Chondrocyte (in vitro differentiated cells): ENCODE measurements at places on chromosomes 6 and 20.

- no peak for DNase-seq
Measured at GRCh38 chr20:62220666-62221568, 839 bp upstream of the HRH3 start.

- no peak for DNase-seq
Measured at GRCh38 chr20:40774252-40774651, 85.2 kb upstream of the MAFB start.

DNA sequence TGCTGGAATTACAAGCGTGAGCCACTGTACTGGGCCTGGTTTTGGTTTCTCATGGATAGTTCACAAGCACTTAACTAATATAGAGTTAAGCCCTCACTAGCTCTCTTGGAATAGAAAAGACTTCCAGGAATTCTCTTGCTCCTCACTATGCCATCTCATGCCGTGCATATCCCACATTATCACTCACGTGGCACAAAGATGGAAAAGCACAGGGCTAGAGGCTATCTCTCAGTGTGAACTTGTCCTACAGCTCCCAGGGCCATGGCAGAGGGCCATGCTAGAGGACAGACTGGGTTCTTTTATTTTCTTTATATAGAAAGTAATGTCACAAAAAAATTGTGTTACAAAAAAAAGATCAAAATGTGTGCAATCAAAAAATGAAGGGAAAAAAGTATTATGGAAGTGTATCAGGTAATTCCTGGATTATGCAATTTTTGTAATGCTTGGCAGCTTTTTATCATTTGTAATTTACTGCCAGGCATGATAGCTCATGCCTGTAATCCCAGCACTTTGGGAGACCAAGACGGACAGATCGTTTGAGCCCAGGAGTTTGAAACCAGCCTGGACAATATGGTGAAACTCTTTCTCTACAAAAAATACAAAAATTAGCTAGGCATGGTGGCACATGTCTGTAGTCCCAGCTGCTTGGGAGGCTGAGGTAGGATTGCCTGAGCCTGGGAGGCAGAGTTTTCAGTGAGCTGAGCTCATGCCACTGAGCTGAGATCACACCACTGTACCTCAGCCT, 6.4 kb upstream of the SLC2A12 start:
- no peak for DNase-seq

DNA sequence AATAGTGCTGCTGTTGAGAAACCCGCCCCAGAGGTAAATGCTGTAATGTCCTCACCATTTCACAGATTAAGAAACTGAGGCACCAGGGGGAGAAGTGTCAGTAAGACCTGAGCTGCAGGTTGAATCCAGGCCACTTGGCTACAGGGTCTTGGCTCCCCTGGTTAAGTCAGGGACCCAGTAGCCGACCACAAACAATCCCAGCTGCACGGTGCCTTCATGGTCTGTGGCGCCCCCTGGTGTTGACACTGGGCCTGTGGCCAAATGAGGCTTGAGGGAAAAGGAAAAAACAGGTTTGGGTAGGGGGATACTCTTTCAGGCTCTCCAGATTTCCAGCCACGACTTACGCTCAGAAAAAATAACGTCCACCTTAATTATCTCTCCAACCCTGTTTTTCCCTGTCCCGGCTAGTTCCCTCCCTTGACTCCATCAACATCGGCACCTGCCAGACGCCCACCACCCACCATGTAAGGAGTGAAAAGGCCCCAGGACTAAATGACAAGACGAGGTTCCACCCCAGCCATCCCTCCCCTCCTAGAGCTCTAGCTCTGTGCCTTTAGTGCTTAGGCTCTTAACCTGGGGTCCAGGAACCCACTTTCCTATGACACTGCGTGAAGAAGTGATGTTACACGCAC, 47.7 kb upstream of the POLR1H start:
- no peak for DNase-seq

DNA sequence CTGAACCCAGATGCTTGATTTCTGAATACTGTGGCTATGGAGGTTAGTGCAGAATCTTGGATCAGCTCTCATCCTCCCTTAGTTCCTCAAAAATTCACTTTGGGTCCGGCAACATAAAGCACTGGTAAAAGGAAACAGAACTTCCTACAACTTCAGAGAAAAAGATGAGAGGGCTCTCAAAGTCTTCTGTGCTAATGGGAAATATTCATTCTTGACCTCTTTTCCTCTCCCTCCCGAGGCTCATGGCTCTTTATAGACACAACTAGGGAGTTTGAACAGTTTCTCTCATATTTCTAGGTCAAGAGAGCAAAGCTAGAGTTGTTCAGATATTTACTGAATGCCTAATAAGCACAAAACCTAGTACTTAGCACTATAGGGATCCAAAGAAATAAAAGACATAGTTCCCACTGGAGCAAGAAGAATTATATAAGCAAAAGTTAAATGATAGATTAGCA, 124.1 kb upstream of the TCF21 start:
- DNase-seq = no peak

- DNase-seq = no peak
Measured at GRCh38 chr6:31547727-31548543, 527 bp downstream of the NFKBIL1 start.

- no peak for DNase-seq
Measured at GRCh38 chr6:69771158-69771906, 25.5 kb downstream of the LMBRD1 start.

DNA sequence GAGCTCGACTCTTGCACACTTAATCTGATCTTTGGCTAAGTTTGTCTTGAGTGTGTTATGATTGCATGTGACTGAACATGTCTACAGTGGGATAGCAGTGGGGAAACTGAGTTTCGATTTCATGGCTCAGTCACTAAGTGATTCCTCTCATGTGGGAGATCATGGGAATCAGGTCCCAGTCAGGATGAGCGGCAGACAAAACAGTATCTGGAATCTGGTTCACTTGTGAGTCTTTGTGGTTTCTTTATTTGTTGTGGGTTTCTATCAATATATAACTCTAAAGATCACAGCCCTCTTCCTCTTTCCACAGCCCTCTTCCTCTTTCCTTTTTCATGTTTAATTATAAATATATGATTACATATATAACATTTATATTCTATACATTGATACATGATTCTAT, 4.0 kb downstream of the RPP21 start:
- DNase-seq = no peak

DNA sequence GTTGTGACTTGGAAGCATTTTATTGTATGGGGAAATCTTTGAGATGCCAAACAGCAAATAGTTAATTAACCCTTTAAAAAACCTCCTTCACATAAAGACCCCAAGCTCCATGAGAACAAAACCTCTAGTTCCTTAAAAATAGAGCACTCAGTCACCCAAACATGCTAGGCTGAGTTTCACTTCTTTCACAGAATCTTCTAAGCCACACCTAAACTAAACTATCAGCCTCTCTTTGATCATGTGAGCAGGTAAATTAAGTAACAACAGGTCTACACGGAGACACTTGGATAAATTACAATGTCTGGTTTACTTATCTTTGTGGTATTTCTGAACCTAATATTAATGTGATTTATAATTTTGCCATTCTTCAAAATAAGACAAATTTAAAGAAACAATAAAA, 205.2 kb upstream of the MARCKS start:
- no peak for DNase-seq

DNA sequence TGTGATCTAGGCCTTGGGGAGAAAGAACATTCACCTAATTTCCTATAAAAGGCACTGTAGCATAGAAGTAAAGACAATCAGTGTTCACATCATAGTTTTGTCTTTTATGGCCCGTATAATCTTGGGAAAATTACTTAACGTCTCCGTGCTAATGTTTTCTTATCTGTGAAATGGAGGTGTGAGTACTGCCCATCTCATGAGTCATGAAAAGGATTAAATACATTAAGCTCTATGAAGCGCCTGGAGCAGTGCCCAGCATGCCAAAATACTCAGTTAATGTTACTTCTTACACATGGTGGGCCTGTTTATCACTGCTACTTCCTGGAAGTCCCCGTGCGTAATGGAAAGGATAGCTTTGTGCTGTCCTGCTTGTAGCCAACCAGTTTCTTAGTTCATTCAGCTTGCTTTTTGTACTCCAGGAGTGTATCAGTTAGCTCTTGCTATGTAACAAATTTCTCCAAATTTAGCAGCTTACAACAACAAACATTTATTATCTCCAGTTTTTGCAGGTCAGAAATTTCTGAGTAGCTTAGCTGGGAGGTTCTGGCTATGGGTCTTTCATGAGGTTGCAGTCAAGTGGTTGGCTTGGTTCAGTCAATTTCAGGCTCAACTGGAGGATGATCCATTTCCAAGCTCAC, 103.6 kb upstream of the BMP2 start:
- DNase-seq = no peak

DNA sequence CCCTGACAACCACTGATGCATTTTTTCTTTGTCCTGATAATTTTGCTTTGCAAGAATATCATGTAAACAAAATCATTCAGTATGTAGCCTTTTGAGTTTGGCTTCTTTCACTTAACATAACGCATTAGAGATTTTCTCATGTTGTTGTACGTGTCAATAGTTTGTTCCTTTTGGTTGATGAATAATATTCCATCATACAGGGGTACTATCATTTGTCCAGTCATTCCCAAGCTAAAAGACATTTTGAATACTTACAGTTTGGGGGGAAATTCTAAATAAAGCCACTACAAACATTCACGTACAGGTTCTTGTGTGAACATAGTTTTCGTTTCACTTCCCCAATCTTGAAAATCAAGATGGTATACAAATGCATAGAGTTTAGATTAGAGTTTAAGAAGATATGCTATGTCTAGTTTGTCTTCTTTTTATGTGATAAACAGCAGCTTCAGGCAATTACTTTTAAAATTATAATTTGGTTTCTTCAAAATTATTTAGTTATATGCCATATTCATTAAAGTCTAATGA, 5.2 kb downstream of the HAO1 start:
- no peak for DNase-seq

- no peak for DNase-seq
Measured at GRCh38 chr6:24105191-24105590, 20.8 kb upstream of the NRSN1 start.

GRCh38 chr6:20325641-20326421, 75.8 kb upstream of the E2F3 start:
- no peak for DNase-seq

GRCh38 chr6:107266563-107266962, 151.2 kb upstream of the BEND3 start:
- no peak for DNase-seq

DNA sequence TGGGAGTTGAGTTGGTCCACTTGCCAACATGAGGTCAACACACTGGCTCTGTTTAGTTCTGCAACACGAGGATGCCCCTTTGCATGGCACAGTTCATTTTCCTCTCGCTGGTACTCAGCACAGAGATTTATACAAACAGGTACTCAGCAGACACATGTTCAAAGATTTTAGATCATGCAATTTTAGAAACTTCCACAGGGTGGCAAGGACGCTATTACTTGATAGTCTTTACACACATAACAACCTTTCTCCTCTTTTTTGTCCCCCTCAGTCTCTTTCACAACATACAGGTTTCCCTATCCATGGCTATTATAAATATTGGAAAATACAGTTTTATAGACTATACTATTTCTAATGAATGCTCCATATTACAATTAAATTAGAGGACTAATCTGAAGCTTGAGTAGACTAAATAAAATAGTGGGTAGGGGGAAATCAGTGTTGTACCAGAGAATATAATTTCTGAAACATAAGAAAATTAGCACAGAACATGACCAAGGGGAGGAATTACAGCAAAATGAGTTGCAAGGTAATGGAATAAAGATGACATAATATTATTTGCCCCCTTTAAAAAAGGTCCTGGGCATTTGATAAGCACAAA, 331.8 kb upstream of the BTBD3 start:
- DNase-seq = no peak

- no peak for DNase-seq
Measured at GRCh38 chr6:12903246-12903645, 186.7 kb downstream of the PHACTR1 start.

DNA sequence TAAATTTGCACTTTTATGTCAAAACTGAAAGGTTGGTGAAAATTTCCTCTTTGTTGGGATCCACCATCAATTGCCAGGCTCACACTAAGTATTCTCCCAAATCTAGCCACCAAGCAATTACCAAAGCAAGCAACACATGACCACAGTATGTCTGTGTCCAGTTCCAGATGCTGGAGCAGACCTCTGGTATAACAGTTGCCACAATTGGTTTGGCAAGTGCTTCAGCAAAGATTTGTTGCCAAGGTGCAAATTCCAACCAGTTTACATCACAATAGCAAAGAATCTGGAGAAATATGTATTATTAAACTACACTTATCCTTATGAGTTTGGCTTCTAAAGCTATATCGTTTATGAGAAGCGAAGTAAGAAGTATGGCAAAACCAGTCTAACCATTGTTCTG, 6.4 kb downstream of the GTF2H5 start:
- no peak for DNase-seq

- no peak for DNase-seq
Measured at GRCh38 chr20:4155953-4156352, 140.6 kb upstream of the RNF24 start.

GRCh38 chr6:77456531-77457248, 6.6 kb downstream of the HTR1B start:
- no peak for DNase-seq

DNA sequence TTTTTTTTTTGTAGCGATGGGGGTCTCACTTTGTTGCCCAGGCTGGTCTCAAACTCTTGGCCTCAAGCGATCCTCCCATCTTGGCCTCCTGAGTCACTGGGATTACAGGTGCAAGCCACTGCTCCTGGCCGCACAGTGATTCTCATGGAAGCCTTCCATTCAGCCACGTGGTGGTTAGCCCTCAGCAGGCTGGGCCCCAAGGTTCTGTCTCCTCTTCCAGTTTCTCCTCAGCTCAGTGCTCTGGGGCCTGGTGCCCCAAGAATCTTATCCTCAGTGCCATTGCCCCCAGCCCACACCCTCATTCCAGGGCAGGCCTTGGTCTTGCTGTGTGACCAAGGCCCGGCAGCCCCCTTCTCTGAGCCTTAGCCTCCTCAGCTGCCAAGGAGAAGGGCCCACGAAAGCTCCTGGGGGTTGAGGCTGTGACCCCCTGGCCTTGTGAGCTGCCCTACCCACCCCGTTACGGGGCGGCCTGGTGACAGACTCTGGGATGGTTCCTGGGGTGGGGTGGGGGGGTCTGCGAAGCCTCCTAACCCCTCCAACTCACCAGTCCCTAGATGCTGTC, 16.4 kb downstream of the SRC start:
- peak; percentile 58 for DNase-seq

- no peak for DNase-seq
Measured at GRCh38 chr6:39386487-39386886, 64.0 kb upstream of the KCNK16 start.

GRCh38 chr20:48359692-48360341, 468.0 kb downstream of the PREX1 start:
- DNase-seq = no peak

- DNase-seq = no peak
Measured at GRCh38 chr20:11716239-11716944, 201.3 kb upstream of the BTBD3 start.

- DNase-seq = no peak
Measured at GRCh38 chr6:168438783-168439520, 2.0 kb upstream of the SMOC2 start.

- DNase-seq = no peak
Measured at GRCh38 chr20:23413862-23414422, 7.3 kb downstream of the NAPB start.
